DMS153 (cell line): ENCODE measurements at places on chromosomes 5 and 9.

GRCh38 chr5:82704381-82704780 lies 372.8 kb downstream of the TMEM167A start:
- no peak for DNase-seq

GRCh38 chr9:18396102-18396728 lies 77.7 kb upstream of the ADAMTSL1 start:
- DNase-seq = peak; percentile 44

DNA sequence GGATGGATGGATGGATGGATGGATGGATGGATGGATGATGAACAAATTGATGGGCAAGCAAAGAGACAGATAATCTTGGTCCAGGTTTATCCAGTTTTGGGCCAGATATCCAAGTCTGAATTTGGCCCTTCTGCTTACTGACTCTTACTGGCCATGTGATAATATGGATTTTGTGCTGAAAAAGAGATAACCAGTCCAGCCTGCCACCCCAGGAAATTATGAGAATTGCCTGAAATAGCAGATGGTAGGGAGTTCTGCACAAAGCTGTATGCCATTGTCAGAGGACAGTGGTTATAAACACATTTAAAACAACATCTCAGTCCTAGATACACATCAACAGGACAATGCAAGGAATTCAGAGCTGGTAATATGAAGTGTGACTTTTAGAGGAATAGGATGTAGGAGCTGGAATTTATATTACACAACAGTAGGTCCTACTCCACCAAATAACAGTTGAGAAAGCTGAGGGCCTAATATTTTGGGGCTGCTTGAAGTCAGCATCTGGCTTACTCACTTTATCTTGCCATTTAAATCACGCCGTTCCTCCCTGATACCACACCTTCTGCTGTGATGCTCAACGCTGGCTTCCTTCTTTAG lies 9.0 kb upstream of the FAT2 start:
- no peak for DNase-seq

- DNase-seq = no peak
Observed at GRCh38 chr5:145027286-145027685, 807.9 kb downstream of the PRELID2 start.

DNA sequence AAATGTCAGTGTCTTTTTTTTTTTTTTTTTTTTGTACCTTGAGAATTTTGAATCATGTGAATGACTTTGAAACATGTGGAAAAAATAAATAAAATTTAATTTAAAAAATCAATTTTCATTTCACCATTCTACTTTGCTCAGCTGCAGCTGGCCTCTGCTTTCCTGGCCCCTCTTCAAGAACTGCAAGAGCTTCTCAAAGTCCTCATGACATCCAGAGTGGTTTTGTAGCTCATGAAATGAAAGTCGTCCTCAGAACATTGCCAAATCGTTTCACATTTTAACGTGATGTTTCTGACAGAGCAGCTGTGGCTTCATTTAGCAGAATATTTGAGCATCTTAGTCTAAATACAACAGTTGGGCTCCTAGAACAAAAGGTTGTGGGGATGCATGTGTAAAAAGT lies 47.9 kb upstream of the TMEM215 start:
- no peak for DNase-seq

DNA sequence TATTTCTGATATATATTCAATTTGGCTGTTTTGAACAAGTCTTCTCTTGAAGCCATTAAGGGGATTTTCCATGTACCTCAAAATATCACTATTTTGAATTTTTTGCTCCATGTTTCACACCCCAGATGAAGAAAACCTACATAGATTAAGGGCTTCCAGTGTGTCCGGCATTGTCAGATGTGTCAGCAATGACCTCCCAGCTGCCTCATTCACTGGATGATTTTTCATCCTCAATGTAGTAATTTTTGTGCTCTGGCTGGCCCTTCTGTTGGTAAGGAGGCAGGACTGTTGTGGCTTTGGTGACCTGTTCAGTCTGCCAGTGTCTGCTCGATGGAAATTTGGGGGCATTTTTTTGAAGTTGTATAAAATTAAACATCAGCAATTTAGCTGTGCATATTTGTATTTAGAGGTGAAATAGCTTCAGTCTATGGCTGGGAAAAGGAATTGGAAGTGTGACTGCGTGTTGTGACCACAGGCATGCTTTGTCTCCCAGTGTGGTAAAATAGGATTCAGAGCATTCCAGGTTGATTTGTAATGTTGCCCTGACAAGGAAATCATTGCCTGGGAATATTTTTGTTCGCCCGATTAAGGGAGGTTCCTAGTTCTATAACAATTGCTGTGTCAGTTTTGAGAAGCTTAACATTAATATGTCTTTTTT lies 312.4 kb downstream of the ARHGEF28 start:
- DNase-seq = no peak

DNA sequence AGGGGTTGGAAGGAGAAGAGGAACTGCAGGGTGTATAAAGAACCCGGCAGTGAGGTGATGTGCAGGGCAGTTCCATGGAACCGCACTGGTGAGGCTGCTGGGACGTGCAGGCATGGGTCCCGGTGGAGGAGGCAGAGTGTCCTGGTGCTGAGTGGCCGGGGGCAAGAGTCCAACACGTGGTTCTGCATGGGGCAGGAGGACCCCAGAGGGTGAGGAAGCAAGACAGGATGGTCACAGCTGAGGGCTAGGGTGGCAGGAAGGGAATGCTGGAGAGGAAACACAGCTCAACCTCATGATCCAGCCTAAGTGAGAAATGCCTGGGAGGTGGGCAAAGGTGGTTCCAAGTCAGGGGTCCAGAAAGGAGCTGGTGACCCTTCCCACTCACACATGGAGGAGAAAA lies 87.2 kb downstream of the S1PR3 start:
- no peak for DNase-seq

DNA sequence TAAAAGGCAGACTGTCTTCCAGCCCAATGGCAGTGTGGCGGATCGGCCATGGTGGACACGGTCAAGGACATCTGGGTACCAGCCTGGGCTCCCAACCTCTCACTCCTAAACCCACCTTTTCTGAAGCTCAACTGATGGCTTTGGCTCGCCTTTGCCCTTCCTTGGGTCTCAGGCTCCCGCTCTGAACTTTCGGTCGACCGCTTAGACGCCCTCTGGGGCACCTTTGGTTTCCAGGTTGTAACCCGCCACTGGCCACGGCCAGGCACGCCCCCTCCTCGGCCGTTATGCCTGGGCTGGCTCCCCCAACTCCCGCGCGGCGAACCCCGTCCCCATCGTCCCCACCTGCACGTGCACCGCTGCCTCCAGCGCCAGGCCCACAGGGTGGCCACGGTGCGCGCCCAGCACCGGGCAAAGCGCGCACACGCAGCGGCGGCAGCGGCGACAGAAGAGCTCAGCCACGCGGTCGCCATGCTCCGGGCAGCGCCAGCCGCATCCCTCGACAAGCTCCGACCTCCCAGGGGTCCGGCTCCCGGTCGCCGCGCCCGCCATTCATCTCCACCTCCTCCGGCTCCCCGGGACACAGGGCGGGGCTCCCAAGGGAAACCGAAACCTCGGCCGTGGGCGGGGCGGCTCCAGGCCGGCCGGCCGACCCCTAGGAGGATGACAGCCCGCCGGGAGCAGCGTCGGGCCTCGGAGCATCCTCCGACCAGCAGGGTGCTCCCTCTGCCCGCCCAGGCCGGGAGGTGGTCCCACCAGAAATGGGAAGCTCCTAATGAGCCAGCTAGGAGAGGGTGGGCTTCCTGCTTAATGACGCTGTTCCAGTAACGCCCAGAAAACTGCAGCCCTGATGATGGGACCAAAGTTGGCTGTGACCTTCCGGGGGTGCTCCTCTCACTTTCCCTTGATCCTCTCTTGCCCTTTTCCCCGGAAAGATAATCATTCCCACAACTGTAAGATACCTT lies at the start of gene TRIM14:
Gene TRIM14, minus strand, starts transcription at position 583 of the 962 bp plus-strand sequence. Its CDS starts 34 bp downstream, at position 549.
- DNase-seq = no peak

DNA sequence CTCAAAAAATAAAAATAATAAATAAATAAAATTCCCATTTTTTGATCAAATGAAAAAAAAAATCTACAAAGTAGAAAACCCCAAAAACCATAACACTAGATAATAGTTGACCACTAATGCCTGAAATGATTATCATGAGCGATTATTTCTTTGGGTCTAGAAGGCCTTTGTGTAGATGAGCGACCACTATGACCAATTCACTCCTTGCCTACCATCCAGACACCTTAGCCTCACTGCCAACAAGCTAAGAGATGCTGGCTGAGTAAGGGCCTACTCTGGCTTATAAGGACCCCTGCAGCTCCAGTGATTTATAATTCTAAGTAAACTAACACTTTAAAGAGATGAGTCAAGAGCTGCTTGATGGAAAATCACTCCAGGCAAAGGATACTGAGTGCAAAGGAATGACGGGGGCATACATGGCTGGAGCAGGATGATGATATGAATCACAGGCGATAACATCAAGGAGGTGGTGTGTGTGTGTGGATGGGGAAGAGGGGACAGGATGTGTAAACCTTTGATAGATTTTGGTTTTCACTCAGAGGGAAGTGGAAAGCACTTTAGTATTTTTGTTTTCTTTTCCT lies 4.8 kb upstream of the F2RL1 start:
- DNase-seq = no peak

DNA sequence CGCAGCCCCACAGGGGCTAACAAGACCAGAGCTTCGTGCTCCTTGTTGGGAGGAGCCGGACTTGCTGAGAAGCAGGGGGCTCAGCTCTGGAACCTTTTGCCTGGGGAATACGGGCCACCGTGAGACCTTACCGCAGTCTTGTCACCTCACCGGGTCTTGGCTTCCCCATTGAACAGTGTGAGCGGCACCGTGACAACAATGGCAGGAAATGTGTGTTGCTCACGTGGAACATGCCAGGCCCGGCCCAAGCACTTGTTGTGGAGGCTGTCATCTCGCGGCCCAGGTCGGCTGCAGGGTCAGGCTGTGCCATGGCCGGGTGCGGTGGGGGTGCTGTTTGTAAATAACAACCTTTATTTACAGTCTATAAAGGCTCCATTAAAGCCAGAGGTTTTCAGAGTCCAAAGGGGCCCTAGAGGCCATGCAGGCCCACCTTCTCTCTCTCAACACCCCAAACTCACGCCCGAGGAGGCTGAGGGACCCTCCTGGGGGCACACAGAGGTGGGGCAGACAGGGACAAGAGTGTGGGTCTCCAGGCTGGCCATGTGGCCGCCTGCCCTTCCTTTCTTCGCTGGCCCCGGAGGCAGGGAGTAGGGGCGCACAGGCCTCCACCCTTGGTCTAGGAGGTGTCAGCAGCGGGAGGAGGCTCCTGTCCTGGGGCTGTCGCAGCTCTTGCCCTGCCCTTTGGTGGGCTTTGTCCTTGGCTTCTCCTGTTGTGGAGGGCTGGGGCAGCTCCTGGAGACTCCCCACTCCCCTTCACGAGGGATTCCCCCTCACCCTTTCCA lies 79.7 kb downstream of the TSPAN17 start:
- DNase-seq = no peak

GRCh38 chr5:97078958-97079743 lies 63.3 kb downstream of the LIX1 start:
- no peak for DNase-seq

DNA sequence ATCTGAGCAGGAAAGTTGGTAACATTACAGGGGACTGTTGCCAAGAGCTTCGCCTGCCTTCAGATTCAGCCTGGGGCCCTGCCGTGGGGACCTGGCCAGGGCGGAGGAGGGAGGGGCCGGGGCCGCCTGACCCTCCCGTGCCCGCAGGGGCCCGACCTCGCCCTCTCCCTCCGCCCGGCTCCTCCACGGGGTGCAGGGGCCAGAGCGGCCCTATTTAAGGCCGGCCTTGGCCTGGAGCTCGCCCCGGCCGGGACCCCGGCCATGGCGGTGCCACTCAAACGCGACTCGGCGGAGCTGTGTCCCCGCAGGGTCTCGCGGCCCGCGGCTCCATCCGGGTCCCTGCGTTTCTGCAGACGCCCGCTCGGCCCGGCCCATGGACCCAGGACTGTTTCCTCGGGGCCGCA lies 757 bp downstream of the TMEM250 start:
- DNase-seq = no peak

DNA sequence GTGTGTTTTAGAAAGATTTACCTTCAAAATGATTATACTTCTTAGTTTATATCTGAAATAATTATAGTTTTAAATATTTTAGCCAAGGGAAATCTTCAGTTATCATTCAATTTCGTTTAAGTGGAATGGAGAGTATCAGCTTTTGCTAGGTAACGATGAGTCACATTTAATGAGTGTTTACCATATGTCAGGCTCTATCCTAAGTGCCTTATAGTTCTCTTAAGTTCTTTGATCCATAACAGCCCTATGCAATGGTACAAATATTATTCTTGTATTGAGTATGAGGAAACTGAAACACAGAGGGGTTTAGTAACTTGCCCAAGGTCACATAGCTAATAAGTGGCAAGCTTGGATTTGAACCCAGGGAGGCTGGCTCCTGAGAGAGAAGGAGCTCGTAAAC lies 37.5 kb upstream of the SHB start:
- DNase-seq = peak; percentile 10

DNA sequence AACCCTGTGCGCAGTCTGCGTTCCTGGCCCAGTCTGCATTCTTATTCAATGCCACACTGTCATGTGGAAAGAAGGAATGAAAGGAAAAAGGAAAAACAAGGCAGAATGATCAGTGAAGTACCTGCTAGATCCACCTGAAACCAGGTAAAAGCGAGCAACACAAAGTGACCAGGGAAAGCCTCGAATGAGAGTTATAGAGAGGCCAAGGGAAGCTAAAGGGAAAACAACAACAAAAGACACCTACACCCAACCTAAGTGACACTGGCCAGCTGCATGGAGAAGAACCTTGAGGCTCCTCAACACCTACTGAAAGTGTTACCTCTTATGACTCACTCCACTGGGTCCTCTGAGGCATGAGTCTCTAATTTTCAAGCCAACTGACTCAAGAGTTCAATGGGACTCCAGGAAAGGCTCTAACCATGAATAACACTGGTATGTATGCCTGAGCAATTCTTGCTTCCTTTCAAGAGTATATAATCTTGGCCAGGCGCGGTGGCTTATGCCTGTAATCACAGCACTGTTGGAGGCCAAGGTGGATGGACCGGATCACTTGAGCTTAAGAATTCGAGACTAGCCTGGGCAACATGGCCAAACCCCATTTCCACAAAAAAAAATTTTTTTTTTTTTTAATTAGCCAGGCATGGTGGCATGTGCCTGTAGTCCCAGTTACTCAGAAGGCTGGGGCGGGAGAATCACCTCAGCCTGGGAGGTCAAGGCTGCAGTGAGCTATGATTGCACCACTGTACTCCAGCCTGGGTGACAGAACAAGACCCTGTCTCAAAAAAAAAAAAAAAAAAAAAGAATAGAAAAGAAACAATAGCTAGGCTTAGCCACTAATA lies 29.0 kb downstream of the MTMR12 start:
- no peak for DNase-seq

GRCh38 chr5:23385036-23385435 lies 122.4 kb upstream of the PRDM9 start:
- DNase-seq = no peak

DNA sequence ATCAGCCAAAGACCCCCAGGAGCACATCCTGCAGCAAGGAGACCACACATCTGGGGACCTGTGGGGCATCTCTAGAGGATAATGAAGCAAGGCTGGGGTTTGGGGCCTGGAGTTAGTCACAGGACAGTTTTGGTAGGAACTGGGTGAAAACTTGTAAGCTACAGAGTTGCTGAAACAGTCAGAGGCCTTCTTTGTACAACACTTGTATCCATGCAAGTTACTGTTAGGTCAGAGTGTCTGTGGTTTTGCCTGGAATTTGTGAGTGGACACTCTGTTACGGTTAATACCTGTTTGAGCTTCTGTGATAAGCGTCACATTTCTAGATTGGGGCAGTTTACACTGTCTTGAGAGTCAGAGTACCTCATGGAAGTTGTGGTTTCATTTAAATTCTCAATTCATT lies 22.6 kb upstream of the ASPN start:
- no peak for DNase-seq
